Lung (tissue), 17 donors: ENCODE measurements at places on chromosomes 2 and 18. TPM values are rescaled to one million over a fixed set of nuclear protein-coding genes. Genes with fewer than 3 reads are reported as not detected.
A peak's percentile ranks its signal among the peaks of the same experiment; 100 is the strongest.

Gene KLHL30
- 0.18 TPM for polyA plus RNA-seq

Gene FAM237A
- polyA plus RNA-seq, result not detected

Gene RGPD3
- 0.14 TPM for polyA plus RNA-seq

Gene GKN1
- polyA plus RNA-seq, result 0.15 TPM

Gene ASB18
- polyA plus RNA-seq, result not detected

Gene MDH1B
- polyA plus RNA-seq, result 3.1 TPM

DNA sequence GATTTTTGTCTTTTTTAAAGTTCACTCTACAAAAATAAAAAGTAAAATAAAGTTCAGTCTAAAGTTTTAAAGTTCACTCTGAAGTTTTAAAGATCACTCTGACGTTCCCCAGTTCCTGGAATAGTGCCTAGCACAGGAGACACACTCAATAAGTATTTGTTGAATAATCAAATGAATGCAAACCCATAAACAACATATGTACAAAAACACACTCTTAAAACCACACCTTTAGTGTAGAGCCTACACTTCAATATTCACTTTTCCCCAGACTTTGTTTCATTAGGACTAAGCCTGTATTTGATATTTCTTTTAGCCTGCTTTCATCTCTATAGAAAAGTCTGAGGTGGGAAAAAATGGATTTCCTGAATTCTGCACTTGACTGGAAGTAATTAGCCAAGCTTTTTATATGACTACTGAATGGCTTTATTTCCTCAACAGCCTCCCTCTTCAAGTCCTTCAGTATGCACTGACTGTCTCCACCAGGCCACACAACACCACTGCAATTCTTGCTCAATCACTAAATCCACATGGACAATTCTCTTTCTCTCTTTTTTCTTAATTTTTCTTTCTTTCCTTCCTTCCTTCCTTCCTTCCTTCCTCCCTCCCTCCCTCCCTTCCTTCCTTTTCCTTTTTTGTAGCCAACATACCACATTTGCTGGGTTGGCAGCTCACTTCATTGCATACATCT, 104.6 kb downstream of the SS18 start:
- H3K4me3 ChIP-seq, result no peak overlapping the region
- DNase-seq, result no peak
- no peak overlapping the region for H3K27ac ChIP-seq
- no peaks in the 10 kb centered on the region for H3K4me1 ChIP-seq
- H3K27me3 ChIP-seq, result no peaks in the 10 kb centered on the region
- no peaks in the 10 kb centered on the region for H3K36me3 ChIP-seq

GRCh38 chr18:70289351-70290312, 787 bp downstream of the SOCS6 start:
- H3K27ac ChIP-seq, result peak overlapping the region; percentile 91
- DNase-seq, result peak; percentile 53
- H3K4me3 ChIP-seq, result peak overlapping the region; percentile 67
- H3K36me3 ChIP-seq, result no peaks in the 10 kb centered on the region
- no peaks in the 10 kb centered on the region for H3K27me3 ChIP-seq

DNA sequence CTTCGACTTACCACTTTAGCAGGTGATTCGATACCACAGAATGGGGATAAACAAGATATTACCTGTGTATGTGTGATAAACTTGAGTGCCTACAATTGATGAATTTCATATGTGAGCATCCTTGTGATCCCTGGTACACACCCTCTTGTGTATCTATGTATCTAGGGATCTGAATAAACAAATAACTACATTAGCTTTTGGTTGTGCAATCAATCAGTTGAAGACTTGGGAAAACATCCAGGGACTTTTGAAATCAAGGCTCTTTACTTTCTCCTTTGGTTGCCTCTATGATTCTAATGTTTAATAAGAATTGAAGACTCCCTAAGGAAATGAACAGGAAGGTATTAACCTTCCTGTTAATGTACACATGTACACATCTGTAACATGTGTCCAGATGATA, 97.3 kb upstream of the DCC start:
- H3K36me3 ChIP-seq, result no peaks in the 10 kb centered on the region
- H3K4me1 ChIP-seq, result no peaks in the 10 kb centered on the region
- H3K27ac ChIP-seq, result no peak overlapping the region
- DNase-seq, result no peak
- H3K4me3 ChIP-seq, result no peak overlapping the region

- H3K27ac ChIP-seq, result no peak overlapping the region
- H3K27me3 ChIP-seq, result no peaks in the 10 kb centered on the region
- no peaks in the 10 kb centered on the region for H3K4me1 ChIP-seq
- no peaks in the 10 kb centered on the region for H3K36me3 ChIP-seq
- no peak for DNase-seq
Measured at GRCh38 chr2:67713376-67713775, 316.2 kb downstream of the ETAA1 start.

DNA sequence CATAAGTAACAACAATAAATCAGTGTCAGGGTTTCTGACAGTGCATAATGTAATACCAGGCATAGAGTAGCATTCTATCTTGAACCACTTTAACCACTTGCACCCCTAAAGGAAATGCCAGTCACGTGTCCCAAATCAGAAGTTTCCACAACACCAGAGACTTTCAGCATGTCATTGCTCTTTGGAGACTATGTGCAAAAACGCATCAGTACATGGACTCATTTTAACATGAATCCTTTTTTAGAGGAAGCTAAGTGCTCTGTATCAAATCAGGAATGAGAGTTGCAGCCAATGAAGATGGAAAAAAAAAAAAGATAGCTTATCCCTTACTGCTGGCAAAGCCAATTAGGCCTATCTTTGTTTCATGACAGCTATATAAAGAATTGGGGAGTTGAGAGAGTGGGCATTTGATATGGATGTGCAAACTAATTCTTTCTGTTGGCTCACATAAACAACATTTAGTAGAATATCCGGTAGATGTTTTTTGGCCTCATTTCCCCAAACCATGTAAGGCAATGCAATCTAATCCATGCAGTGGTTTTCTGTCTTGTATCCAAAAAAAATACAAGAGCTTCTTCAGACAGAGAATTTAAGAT, 353.1 kb downstream of the IRS1 start:
- no peaks in the 10 kb centered on the region for H3K36me3 ChIP-seq
- no peak overlapping the region for H3K27ac ChIP-seq
- H3K27me3 ChIP-seq, result no peaks in the 10 kb centered on the region
- DNase-seq, result peak; percentile 65
- no peaks in the 10 kb centered on the region for H3K4me1 ChIP-seq
- H3K4me3 ChIP-seq, result no peak overlapping the region

GRCh38 chr2:37893327-37893726, 31.8 kb upstream of the RMDN2 start:
- no peaks in the 10 kb centered on the region for H3K36me3 ChIP-seq
- no peak for DNase-seq
- peaks cover 25% of the 10 kb centered on the region for H3K4me1 ChIP-seq
- no peaks in the 10 kb centered on the region for H3K27me3 ChIP-seq

DNA sequence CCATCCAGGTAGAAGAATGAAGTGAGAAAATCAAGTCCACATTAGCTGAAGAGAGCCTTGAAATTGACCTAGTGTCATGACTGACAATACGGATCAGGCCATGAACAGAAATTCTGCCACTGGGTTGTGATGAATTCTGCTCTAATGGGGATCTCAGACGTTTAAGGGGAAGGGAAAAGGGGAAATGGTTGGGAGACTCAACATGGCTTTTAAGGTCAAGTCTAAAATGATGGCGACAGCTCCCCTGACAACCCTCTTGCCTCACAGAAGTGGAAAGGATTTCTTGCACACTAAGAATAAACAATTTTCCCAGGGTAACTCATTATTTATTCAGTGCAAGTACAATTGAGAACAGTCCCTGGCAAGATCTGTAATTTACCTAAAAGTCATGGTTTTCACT, 302.5 kb upstream of the ACVR2A start:
- H3K27ac ChIP-seq, result no peak overlapping the region
- H3K4me3 ChIP-seq, result no peak overlapping the region
- no peaks in the 10 kb centered on the region for H3K4me1 ChIP-seq
- no peaks in the 10 kb centered on the region for H3K36me3 ChIP-seq
- no peak for DNase-seq

- DNase-seq, result no peak
- H3K27ac ChIP-seq, result no peak overlapping the region
- H3K4me1 ChIP-seq, result peaks cover 11% of the 10 kb centered on the region
- H3K4me3 ChIP-seq, result no peak overlapping the region
- no peaks in the 10 kb centered on the region for H3K36me3 ChIP-seq
Measured at GRCh38 chr2:171855401-171855800, 38.6 kb downstream of the SLC25A12 start.

DNA sequence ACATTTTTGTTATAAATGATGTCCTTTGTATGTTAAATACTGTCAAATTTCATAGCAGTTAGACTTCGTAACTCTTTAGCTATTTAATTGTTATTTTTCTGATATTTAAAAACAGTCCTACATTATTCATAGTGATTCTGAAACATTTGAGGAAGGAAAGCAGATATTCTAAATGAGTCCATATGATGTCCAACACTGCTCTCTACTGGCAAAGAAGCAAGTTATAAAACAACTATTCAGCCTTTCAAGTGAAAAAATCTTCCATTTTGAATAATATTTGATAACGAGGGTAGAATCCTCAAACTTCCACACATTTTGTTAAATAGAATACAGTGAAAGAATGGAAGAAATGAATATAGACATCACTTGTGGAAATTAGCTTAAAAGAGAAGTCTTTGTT, 220.8 kb downstream of the GULP1 start:
- H3K4me1 ChIP-seq, result no peaks in the 10 kb centered on the region
- H3K27me3 ChIP-seq, result no peaks in the 10 kb centered on the region
- DNase-seq, result peak; percentile 88

DNA sequence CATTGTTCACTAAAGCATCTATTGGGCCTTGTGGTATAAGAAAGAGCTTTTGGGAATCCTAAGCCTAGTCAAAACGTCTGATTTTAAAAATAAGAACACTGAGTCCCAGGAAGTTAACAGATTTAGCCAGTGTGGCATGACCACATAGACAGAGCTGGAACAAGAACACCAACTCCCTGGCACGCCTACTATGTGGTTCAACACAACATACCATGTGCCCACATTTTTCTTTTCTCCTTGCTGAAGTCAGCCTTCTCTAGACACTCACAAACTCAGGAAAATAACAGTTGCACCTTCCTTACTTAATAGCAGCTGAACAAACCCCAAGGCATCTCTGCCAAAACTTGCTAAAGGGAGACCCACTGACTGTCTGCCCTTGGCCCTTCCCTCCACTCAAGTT, 124.8 kb downstream of the C1D start:
- H3K4me1 ChIP-seq, result peaks cover 2% of the 10 kb centered on the region
- no peak overlapping the region for H3K27ac ChIP-seq
- no peak overlapping the region for H3K4me3 ChIP-seq
- H3K36me3 ChIP-seq, result no peaks in the 10 kb centered on the region
- no peaks in the 10 kb centered on the region for H3K27me3 ChIP-seq

GRCh38 chr2:147027436-147027835, 817.4 kb upstream of the ACVR2A start:
- H3K4me1 ChIP-seq, result peaks cover 24% of the 10 kb centered on the region
- H3K27ac ChIP-seq, result no peak overlapping the region
- no peak overlapping the region for H3K4me3 ChIP-seq

DNA sequence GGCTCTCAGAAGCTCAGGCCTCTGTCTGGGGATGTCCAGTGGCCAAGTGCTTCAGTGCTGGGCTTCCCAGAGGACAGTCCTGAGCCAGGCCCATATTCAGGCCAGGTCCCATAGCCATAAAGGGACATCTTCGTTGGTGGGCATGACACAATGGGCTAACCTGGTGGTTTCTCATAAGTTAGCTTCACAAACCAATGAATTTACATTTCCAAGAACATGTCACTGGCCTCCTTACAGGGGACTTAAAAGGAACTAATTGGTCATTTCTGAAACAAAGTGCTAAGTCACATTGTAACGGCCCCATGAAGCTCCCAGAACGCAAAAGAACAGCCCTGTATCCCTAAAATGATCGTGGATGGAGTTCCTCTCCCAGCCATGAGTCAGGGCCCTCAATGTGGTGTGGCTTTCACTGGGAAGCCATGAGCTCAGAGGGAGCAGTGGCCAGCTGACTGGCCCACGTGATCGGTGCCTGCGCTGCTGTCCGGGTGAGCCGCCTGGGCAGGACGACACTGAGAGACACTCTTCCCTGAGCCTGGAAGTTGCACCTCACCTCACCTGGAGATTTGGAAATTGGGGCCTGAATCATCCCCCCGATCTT, 163.7 kb upstream of the APCDD1 start:
- H3K27ac ChIP-seq, result no peak overlapping the region
- H3K36me3 ChIP-seq, result no peaks in the 10 kb centered on the region
- H3K27me3 ChIP-seq, result no peaks in the 10 kb centered on the region
- H3K4me3 ChIP-seq, result no peak overlapping the region
- no peaks in the 10 kb centered on the region for H3K4me1 ChIP-seq

- no peaks in the 10 kb centered on the region for H3K27me3 ChIP-seq
- no peak overlapping the region for H3K27ac ChIP-seq
- H3K36me3 ChIP-seq, result peaks cover 19% of the 10 kb centered on the region
Measured at GRCh38 chr2:96831679-96832078, 12.1 kb downstream of the ANKRD23 start.

DNA sequence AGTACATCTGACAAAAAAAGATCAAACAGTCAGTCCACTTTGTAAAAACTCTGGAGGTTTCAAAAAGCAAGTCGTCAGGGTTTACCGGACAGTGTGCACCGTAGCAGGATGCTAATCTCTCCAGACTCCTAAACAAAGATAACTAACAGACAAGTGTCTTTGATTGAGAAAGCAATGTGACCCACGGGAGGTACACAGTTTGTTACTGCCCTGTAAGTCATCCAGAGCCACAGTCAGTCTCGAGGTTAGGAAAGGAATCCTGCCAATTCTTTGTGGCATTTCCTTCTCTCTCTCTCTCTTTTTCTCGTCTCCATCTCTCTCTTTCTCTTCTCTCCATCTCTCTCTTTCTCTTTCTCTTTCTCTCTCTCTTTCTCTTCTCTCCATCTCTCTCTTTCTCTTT, 42.8 kb downstream of the LRRTM4 start:
- H3K4me3 ChIP-seq, result no peak overlapping the region
- DNase-seq, result no peak
- no peak overlapping the region for H3K27ac ChIP-seq

- no peaks in the 10 kb centered on the region for H3K27me3 ChIP-seq
- peak overlapping the region; percentile 0 for H3K27ac ChIP-seq
- H3K36me3 ChIP-seq, result no peaks in the 10 kb centered on the region
- DNase-seq, result no peak
Measured at GRCh38 chr18:62844850-62845643, 129.7 kb downstream of the PHLPP1 start.

GRCh38 chr2:235300368-235301201, 193.3 kb upstream of the AGAP1 start:
- H3K36me3 ChIP-seq, result no peaks in the 10 kb centered on the region
- no peaks in the 10 kb centered on the region for H3K27me3 ChIP-seq
- H3K4me1 ChIP-seq, result peaks cover 12% of the 10 kb centered on the region
- no peak overlapping the region for H3K4me3 ChIP-seq
